Activated T-helper 9 cell treated with anti-CD3 and anti-CD28 coated beads, Interleukin-2, amount 50 U/mL, for 16 hours (primary cell): ENCODE measurements at places on chromosomes 7 and 10.

DNA sequence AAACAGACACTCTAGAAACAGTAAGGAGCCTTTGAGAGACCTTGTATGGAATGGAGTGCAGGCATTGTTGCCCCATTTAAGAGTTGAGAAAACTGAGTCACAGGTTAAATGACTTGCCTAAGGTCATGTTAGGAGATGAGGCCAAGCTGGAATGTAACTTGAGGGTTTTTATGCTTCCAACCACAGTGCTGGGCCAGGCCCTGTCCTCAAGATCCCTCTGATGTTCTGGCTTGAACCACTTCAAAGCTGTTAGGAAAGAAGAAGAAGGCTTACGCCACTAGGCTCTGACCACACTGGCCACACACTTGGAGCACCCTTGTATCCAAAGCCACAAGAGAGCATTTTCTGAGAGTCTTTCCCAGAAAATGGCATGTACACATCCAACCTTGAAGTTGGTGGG, 42.7 kb downstream of the PLAU start:
- no peak for DNase-seq

DNA sequence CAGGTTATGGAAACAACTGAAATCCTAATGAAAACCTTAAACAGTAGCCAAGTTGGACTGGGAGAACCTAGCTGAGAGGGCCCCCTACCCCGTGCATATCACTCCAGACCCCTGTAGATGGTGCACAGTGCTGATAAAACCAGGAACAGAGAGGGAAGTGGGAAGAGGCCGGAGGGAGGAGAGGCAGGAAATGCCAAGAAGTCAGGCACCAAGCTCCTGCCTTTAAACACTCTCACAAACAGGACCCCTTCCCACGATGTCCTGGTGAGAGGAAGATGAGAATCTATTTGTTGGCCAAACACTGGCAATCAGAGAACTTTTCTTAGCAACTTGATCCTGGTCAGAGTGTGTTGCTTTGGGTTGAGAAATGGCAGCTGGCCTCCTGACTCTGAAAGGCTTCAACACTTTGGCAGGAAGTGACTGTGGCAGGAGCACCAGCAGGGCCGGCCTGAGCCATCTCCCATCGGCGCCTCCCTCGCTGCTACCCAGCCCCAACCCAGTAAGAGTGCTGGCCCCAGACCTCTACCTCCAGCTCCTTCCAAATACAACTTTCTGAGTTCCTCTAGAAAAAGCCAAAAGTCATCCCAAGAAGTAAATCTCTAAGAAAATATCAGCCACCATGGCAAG, 39.5 kb downstream of the GSDME start:
- no peak for DNase-seq

GRCh38 chr7:18566829-18567228, 71.3 kb downstream of the HDAC9 start:
- DNase-seq, result no peak

DNA sequence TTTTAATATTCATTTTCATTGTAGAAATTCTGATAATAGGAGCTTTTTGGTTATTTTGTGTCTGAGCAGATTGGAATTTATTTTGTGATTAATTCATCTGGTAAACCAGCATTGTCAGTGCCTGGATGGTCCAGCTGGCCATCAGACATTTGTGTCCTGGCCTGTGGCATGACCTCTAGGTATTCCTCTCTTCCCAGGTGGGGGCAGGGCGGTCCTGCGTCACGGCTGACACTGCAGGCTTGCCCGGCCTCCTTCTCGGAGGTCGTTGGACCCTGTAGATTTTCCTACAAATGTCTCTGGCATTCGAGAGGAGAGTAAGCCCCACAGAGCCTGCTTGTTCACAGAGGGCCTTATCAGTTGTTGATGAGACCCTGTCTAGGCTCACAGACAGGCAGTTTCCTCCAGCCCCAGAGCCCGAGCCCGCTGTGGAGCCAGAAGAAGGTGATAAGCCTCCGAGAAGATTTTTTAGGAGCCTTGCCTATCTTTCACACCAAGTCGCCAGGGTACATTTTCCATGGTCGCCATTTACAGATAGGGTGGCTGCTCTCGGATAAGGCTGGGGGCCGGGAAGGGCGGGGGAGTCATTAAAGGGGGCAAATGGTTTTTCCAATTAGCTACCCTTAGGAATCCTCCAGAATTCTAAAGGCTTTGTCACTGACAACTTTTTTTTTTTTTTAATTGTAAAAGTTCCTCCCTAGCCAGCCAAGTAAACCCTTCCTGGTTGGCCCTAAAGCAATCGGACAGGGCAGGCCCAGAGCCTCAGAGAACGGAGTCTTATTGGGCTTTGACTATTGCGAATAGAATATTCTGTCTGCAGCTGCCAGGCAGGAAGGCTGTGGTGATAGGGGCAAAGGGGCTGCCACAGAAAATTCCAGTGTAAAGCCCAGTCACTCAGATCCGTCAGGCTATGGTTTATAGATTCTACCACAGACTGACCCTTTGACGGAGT, 78.1 kb upstream of the TBX20 start:
- DNase-seq, result no peak

GRCh38 chr7:1187127-1187526, 27.1 kb upstream of the ZFAND2A start:
- DNase-seq, result no peak

DNA sequence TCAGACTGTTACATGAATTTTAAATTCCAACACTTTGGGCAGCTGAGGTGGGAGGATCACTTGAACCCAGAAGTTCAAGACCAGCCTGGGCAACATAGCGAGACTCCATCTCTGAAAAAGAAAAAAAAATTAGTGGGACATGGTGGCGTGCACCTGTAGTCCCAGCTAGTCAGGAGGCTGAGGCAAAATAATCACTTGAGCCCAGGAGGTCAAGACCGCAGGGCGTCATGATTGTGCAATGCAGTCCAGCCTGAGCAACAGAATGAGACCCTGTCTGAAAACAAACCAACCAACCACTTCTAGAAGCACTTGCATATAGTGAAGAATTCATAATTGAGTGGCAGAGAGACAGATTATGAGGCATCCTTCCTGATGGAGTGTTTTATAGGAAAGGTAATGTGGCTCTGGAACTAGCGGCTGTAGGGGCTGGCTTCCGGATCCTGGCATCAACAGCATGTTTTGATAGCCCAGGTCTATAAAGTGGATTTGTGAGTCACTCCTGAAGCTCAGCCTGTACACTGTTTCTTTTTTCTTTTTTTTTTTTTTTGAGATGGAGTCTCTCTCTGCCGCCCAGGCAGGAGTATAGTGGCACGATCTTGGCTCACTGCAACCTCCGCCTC, 40.3 kb upstream of the RSBN1L start:
- no peak for DNase-seq

- no peak for DNase-seq
These were observed 10.0 kb downstream of the FOXK1 start for GRCh38 chr7:4692055-4692454.

DNA sequence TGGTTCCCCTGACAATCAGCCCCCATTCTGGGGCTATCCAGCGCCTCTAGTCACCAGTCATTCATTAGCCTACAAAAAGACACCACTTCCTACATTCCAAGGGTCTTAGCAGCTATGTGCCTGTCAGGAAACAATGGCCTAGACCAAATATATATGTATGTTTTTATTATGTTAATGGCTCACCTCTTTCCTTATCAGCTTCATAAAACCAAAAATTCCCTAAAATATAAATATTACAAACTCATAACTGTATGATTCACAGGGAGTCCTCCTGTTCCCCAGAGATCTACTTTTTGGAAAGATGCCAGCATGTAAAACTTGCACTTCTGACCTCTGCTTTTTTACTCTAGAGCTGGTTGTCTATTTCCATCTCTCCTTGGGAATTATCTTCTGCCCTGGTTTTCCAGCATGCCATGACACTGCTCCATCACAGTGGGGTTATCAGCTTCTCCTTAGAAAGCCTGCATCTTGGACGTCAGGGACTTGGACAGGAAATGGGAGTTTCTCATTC, 79.2 kb downstream of the ABCA13 start:
- DNase-seq, result no peak

DNA sequence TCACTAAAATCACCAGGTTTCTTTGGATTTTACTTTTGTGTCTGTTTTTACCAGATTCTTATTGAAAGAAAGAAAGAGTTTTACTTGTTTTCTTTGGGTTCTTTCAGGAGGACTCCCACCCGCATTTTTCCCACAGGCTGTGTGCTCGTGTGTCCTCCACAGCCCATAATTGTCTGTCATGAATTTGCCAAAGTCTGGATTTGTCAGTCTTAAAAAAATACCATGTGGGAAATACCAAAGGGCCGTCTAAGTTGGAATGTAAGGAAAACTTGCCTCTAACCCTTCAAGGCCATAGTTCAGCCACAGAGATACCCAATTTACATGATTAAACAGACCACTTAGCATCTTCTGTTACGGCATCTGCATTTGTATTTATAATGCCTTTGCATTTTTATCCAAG, 41.3 kb upstream of the INHBA start:
- no peak for DNase-seq

DNA sequence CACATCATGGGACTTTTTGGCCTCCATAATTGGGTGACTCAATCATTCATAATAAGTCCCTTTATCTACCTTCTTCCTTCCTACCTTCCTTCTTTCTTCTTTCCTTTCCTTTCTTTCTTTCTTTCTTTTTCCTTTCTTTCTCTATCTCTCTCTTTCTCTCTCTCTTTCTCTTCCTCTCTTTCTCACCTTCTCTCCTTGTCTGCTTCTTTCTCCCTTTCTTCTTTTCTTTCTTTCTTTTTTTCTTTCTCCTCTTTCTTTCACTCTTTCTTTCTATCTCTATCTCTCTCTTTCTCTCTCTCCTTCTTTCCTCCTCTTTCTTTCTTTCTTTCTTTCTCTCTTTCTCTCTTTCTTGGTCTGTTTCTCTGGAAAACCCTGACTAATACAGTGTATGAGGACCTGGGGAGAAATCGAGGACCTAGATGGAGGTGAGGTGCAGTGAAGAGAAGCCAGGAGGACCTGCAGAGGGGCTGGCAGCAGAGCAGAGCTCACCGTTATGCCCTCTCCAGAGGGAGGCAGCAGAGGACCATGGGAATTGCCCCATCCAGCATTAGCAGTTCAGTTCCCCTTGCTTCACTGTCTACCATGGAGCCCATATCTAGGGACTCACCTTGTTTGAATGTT, 52.7 kb upstream of the BTRC start:
- DNase-seq, result no peak

DNA sequence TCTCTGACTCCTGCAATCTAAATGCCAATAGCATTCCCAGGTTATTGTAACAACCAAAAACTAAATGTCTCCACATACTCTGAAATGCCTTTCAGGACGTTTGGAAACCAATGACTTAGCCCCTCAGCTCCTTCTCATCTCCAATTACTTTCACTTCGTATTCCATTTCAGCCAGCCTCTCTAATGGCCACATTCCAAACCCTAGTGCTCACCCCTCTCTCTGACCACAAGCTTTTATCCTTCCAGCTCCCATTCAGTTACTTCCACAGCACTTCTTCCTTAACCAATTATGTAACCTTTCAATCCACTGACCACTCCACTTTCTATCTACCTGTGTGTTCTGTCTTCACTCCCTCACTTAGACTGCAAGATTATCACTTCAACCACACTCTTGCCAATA, 4.3 kb downstream of the NOC3L start:
- DNase-seq, result no peak

DNA sequence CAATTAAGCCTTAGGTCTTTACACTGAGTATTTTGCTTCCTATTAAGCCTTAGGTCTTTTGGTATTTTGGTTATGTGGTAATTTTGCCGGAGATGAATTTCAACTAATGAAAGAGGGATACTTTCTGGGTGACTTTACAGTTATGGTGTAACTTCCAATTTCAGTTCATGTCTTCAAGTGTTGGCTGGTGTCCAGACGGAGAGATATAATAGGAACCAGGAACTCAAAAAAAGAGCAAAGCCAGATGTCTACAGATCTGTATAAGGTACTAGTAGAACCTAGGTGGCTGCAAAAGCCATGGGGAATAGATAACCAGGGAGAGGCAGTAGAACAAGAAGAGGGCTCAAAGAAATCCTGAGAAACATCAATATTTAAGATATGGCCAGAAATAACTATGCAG, 12.3 kb downstream of the ERCC6 start:
- DNase-seq, result no peak

DNA sequence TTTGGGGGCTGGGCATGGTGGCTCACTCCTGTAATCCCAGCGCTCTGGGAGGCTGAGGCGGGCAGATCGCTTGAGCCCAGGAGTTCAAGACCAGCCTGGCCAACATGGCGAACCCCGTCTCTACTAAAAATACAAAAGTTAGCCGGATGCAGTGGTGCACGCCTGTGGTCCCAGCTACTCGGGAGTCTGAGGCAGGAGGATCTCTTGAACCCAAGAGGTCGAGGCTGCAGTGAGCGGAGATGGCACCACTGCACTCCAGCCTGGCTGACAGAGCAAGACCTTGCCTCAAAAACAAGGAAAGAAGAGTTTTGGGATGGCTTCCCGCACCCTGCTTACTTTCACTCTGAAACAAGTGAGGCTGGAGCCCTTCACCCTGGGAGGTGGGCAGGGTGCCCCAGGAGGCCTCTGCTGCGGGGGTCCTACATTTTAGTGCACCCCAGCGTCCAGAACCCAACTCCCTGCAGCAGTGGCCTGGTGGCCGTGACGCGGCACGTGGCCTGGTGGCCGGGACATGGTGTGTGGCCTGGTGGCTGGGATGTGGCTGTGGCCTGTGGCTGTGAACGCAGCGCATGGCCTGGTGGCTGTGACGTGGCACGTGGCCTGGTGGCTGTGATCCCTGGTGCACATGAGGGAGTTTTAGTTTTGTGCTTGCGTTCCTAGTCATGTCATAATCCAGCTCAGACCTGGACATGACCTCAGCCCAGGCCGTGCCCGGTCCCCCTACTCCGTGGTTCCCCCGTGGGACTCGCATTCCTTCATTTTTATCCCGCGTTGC, 9.3 kb downstream of the KNDC1 start:
- no peak for DNase-seq

- no peak for DNase-seq
These were observed 4.1 kb downstream of the HOXA9 start for GRCh38 chr7:27161214-27161720.

GRCh38 chr7:107085180-107085579, 40.7 kb downstream of the PRKAR2B start:
- no peak for DNase-seq

DNA sequence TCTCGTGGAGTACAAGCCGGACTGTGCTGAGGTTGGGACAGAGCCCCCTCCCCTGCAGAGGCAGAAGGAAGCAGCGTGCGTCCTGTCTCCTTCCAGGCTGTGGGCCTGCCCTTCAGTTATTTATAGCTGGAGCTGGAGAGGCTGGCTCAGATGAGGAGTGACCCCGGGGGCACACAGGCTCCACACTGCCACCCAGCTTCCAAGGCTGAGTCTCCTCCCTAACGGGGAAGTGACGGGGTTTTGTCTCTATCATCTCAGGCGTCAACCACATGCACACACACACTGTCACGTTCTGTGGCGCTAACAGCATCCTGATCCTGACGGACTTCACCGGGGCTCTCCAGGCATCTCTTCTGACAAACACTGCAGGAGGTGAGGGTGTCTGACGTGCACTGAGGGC, 25.4 kb downstream of the AMZ1 start:
- DNase-seq, result no peak

GRCh38 chr7:69657331-69657730, 59.1 kb downstream of the AUTS2 start:
- DNase-seq, result no peak
